ENCODE measurements at places on chromosomes 7 and 10.

GRCh38 chr10:69446229-69446628, 5.0 kb upstream of the TSPAN15 start:
- DNase-seq: no peak

- DNase-seq: peak; percentile 85
These were observed 163.8 kb upstream of the KLF6 start for GRCh38 chr10:3948843-3949242.

DNA sequence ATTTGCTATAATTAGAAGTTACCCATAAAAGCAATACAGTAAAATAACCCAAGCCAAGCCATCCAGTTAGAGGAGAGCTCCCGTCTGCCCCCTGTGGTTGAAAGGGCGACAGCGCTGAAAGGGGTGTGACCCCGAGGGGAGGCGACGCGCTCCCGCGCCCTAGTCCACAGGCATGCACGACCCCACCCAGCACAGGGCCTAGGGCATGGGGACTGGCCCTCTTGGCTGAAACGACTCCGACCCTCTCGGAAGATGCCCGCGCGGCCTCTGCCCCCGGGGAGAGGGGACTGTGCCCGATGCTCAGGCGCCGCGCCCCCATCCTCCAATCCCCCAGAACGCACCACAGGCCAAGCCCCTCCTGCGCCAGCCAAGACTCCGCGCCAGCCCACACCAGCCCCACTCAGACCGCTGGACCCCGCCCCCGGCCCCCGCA, 64.0 kb downstream of the CSGALNACT2 start:
- peak; percentile 70 for DNase-seq

GRCh38 chr10:63430999-63431356, 34.8 kb downstream of the JMJD1C start:
- DNase-seq: no peak

- DNase-seq: no peak
These were observed 900.4 kb upstream of the AUTS2 start for GRCh38 chr7:68697796-68698280.

GRCh38 chr7:116843378-116843777, 19.0 kb upstream of the CAPZA2 start:
- DNase-seq: no peak

DNA sequence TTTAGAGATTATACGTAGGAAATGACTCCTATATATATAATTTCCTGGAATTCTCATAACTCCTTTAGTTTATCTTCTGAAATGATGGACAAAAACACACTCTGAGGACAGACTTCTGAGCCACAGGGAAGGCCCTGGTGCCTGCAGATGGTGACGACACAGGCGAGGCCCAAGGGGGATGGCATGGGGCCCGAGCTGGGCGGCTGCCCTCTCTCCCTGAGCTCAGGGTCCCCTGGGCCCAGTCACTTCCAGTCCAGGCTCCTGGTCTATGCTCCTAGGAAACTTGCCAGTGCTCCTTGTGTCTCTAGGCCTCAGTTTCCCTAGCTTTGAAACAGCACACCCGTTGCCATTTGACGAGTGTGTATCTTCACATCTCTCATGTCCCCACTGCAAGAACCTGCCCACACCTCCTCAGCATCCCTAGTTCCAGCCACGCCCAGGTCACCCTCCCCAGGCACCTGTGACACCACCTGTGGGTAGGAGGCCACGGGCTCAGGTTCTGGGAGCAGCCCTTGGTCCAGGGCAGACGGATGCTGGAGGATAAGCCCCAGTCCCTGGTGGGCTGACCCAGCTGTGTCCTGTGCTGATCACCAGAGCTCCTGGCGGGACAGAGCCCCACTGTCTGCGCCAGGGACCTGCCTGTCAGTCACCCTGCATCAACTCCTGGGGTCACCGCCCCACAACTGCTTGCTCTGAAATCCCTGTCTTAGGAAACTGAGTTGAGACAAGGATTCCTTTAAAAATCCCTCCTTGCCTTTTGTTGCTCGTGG, 23.4 kb upstream of the SHH start:
- no peak for DNase-seq

DNA sequence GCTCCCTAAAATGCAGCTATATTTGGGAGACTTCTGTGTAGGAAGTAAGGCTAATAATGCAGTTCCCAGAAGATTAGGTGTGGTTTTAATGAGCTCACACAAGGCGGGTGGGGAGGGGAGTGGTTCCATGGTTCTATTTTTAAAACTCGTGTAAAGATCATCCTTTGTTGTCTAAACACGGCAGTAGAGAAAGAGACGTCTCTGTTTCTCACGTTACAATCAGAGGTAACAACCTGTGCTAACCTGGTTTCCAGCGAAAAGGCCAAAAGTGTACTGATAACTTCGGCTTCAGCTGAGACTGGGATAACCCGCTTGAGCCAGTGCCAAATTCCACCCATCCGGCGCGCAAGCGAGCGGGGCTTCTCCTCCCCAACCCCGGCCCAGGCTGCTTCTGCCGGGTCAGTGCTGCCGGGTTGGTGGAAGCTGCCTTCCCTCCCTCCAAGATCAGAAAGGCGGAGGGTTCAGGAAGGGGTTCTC, 2.5 kb upstream of the MAP3K8 start:
- no peak for DNase-seq

GRCh38 chr10:71713135-71714030, 6.2 kb downstream of the C10orf105 start:
- DNase-seq: peak; percentile 52

- DNase-seq: no peak
These were observed 21.7 kb downstream of the GTF2IRD1 start for GRCh38 chr7:74475243-74475986.

DNA sequence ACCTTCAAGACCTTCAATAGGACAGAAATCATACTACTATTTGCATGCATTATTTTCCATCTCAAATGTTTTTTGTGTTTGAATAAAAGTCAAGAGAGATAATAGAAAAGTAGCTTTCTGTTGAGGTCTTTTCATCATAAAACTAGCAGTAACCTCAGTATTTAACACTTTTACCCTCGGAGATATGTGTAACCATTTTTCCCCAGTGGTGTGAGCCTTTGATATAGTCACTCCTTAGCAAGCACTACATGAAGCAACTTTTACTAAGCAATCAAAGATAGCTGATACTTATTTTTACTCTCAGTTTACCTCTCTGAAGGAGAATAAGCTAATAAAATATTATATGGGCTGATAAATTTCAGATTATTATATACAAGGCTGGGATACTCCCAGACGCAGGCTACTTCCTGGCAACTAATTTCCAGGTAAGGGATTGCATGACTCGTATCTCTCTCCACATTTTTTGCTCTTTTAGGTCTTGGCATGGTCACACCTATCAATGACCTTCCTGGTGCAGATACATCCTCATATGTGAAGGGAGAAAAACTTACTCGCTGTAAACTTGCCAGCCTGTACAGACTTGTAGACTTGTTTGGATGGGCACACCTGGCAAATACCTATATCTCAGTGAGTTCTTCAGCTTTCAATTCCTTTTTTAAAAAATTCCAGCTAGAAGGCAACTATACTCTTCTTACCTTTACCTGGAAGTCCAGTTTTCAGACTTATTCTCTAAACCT, 91.5 kb upstream of the MXI1 start:
- DNase-seq: no peak

- DNase-seq: peak; percentile 17
These were observed 391.9 kb upstream of the NPVF start for GRCh38 chr7:25619963-25620799.

- no peak for DNase-seq
These were observed 39.8 kb upstream of the C10orf67 start for GRCh38 chr10:23384364-23384763.

GRCh38 chr7:21538936-21539495, 3.8 kb upstream of the DNAH11 start:
- no peak for DNase-seq

- no peak for DNase-seq
These were observed 304.9 kb upstream of the ZMIZ1 start for GRCh38 chr10:78763651-78764395.

DNA sequence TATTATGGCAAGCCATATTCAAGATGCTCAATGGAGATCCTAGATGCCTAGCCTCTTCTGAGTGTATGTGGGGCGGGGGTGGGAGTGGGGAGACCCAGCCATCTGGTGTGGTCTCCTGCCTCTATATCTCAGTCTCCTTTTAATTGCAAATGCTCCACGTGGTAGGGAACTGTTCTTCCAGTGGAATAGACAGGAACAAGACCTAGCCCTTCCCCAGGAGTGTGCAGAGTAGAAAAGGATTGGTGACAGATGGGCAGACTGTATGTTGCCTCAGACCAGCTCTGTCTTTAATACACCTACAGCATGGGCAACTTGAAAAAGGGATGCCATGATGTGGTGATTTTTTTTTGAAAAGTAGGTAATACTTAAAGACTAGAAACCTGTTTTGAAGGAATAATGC, 12.6 kb downstream of the CYP3A5 start:
- no peak for DNase-seq

GRCh38 chr7:68964060-68964459, 634.2 kb upstream of the AUTS2 start:
- no peak for DNase-seq

DNA sequence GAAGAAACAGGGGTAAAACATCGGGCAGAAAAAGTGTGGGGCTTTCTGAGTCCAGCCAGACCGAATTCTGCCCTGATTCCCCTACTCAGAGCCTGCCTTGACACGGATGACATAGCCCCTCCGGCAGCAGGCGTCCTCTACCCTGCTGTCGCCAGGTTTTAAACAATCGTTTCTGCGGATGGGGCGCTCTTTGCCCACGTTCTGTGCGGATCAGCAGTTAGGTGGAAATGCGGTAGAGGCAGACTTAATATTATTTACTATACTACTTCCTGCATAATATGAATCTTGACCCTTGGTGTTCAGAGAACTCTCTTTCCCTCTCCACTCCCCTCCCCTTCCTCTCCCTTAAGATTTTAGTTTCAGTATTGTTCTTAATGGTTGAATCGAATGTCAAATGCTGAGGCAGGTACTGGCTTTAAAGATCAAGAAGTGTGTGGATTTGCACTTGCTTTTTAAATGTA, 2.4 kb downstream of the GATA3 start:
- peak; percentile 74 for DNase-seq

- DNase-seq: no peak
These were observed 22.9 kb upstream of the AQP1 start for GRCh38 chr7:30888747-30889146.

- DNase-seq: no peak
These were observed 200.5 kb downstream of the MAD1L1 start for GRCh38 chr7:2032030-2032875.

- DNase-seq: no peak
These were observed 16.4 kb downstream of the STAMBPL1 start for GRCh38 chr10:88896372-88896993.

DNA sequence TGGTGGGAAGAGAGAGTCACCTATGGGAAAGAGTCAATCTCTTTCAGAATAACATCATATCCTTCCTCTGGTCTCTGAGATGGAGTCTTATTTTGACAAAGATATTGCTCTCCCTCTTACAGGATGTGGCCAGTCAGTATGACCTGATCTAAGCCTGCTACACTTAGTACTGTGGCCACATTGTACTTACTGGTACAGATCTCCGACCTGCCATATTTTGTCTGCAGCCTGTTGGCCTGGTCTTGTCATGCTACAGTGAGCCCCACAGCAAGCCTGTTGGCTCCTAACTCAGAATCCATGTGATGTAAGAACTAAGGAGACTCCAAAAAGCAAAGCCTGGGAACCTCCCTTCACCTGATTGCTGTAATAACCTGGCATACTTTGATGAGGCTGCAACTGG, 377.8 kb downstream of the SFMBT2 start:
- no peak for DNase-seq
